ENCODE measurements at places on chromosomes 1 and 21.

GRCh38 chr1:50779801-50780200, 180.3 kb downstream of the FAF1 start:
- no peak for DNase-seq

- no peak for DNase-seq
Observed at GRCh38 chr1:86616871-86617270, 70.0 kb downstream of the CLCA4 start.

DNA sequence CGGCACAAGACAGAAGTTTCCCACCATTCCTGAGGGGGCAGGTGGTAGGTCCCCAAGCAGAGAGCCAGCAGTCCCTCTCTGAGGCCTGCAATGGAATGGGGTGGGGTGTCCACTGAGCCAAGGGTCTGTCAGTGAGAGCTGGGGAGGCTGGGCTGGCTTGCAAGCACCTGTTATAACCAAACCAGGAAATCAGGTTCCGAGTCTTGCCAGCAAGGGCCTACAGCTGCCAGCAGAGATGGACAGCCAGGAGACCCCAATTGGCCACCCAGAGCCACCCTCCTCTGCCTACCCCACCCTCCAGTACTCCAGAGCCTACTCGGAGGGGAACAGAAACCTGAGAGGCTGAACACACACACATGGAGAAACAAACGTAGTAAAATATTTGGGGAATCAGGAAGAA, 32.2 kb downstream of the PSEN2 start:
- DNase-seq, result no peak

DNA sequence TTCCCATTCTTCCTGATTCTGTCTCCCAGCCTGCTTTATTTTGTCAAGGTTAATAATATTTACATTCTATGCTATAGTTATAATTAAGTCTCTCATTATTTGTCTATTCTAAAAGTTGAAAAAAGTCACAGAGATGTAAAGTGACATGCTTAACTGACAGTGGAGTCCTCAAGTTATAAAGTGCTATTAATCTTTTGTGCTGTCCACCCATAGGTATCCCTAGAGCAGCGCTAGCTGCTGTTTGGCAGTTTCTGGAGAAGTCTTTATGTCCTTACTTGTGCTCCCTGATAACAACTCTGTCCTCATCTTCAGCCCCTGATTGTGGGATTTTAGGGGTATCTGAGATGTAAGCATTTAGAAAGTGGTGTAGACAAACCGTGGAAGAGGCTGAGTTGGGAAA, 13.1 kb downstream of the BACH1 start:
- no peak for DNase-seq

DNA sequence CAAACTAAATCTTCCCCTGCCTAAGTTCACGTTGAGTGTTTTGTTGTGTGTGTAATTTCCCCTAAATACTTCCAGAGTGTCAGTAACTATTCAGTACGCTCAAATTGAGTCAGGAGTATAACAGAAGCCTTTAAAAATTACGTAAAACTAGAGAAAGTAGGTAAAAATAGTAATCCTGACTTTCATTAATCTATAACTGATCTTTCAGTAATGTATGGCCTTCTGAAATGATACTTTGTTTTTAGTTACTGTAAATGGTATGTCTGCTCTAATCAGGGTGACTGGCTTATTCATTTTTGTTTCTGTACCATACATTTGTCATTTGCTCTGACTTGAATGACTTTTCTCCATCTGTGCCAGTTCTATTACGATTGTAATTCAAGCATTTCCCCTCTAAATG, 29.4 kb downstream of the MIER1 start:
- no peak for DNase-seq

- peak; percentile 84 for DNase-seq
Observed at GRCh38 chr1:207309745-207310273, 11.7 kb upstream of the CD55 start.

GRCh38 chr1:53987880-53988279, 30.1 kb downstream of the LDLRAD1 start:
- DNase-seq, result no peak

- no peak for DNase-seq
Observed at GRCh38 chr1:153769221-153769620, 6.0 kb upstream of the SLC27A3 start.

GRCh38 chr1:54611621-54612020, 11.7 kb downstream of the FAM151A start:
- DNase-seq, result no peak

DNA sequence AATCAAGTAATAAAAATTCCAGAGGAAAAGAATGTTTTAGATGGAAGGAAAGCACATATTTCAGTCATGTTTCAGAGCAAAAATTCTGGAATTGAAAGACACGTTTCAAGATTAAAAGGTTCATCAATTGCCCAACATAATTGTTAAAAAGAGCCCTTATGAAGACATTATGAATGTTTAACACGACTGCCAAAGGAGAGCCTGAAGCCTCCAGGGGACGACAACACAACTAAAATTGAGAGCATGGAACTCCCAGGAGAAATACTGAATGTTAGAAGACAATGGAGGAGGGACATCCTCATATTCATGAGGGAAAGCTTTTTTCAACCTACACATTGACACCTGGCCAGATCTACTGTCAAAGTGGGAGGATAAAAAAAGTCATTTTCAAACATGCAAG, 16.0 kb downstream of the OR2T11 start:
- peak; percentile 0 for DNase-seq

DNA sequence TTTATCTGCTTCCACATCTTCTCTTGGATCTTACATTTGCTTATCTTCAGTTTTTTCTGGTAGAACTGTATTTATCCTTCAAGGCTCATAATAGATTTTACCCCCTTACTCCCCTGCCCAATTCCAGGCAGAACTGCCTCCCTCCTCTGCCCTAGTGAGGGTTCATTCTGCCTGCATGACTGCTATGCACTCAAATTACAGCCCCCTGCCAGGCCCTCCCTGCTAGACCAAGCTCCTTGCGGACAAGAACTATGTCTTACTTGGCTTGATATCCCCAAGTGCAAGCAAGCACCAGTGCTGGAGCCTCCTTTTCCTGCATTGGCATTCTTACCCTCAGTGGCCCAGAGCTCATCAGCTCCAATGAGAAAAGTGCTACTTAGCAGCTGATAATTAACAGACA, 18.1 kb downstream of the MAPKAPK2 start:
- DNase-seq, result peak; percentile 54

DNA sequence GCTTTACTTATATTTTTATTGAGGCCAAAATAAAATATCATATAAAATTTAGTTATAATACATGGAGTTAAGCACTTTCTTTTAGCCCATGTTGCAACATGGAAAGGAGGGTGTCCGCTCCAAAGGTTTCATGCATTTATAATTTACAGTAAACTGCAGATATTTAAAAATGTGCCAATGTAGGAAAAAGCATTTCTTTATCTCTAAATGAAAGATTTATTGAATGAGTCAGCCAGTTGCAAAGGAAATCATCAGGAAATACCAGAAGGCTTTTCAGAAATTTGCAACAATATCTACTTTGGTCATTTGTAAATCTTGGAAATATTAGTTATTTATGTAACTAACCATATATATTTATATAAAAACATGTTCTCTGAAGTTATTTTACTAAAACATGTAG, 12.1 kb downstream of the ATP6V1G3 start:
- no peak for DNase-seq

DNA sequence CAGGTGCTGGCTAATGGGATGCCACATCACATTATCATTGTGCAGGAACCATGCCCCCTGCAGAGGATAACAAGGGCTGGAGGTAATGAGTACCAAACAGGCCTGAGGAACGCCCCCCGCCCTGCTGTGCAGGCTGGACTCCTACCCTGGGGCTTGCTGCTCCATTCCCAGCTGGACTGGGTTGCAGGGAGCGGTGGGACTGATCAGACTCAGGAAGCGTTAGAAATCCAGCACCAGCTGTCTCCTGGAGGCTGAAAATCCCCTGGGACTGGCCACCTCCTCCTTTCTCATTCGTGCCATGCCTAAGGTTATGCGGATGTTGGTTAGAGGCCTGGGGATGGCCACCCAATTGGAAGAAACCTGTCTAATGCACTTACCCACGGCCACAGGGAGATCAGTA, 36.9 kb upstream of the POU3F1 start:
- no peak for DNase-seq

DNA sequence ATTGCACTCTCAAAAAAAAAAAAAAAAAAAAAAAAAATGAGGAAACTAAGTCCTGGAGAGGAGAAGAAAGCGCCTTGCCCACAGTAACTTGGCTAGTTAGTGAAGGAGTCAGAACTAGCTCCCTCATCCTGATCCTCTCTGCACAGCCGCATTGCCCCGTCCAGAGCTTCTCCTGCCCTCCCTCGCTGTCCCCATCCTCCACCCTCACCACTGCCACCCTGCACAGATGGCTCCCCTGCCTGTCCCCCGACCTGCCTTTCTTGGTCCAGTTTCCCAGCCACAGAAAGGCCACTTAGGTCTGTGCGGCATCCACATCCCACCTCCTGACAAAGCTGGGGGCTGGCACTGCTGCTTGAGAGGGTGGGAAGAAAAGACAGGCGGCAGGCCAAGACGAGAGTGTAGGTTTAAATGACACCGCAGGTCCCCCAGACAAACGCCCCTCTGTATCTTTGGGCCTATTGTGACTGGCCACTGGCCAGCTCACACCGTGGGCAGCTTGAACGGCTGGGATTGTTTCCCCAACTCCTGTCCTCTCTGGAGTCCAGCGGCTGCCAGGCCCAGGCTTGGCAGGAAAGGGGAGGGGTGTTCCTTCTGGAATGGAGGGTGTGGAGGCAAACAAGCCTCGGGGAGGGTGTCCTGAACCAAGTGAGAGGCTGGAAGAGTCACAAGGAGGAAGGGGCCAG, 20.2 kb downstream of the NCMAP start:
- no peak for DNase-seq

DNA sequence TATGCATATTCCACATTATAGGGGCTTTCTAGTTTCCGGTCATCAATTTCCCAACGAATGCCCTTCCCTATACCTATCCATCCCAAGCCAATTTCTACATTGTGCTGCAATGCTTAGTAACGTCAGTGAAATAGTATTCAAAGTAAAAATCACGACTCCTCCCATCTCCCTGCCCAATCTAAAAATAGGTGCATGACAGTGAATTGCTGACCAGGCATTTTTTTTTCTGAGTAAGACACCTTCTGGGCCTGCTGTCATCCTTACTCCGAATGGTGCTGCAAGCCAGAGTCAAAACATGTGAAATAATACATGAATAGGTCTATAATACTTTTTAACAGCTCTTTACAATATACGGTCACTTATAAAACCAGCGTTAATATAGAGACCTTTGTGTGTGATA, 120.2 kb downstream of the GREM2 start:
- no peak for DNase-seq

DNA sequence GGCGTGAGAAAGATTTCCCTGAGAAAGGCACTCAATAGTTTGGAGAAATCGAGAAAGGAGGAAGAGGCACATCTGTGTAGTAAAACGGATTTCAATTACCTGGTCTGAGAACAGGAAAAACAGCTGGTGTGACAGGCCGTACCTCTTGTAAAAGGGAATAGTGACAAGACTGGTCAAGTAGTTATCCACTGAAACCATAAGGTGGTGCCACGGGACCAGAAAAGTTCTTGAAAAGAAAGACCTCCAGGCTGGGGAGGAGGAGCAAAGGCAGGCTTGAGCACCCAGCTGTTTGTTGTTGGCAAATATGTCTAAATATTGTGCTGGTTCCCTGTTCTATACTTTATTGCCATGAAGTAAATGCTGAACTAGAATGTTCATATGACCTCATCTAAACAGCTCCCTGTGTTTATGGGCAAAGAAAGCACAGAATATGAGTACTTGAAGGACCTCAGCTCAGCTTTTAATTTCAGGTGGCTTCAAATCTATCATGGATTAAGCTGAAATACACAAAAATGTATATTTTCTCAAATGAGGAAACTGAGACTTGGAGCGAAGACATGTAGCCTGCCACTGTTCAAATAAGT, 4.0 kb downstream of the HAO2 start:
- DNase-seq, result peak; percentile 93

DNA sequence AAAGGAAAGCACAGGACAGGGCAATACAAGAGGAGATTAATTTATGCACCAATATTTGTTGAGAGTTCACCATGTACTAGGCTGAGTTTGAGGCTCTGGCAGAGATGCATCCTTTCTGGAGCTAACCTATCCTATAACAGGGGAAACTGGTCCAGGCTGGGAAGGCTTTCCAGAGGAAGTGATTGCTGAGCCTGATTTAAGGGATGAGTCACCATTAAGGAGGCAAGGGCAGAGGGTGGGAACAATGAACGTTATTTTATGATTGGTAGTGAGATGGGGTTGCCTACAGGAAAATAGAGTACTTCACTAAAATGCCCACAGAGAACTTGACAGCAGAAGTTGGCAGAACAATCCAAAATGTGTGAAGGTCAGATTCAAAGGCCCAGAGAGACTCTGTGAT, 141.4 kb downstream of the PLPP3 start:
- peak; percentile 56 for DNase-seq

GRCh38 chr1:59570524-59570923, 244.2 kb upstream of the HOOK1 start:
- DNase-seq, result no peak

DNA sequence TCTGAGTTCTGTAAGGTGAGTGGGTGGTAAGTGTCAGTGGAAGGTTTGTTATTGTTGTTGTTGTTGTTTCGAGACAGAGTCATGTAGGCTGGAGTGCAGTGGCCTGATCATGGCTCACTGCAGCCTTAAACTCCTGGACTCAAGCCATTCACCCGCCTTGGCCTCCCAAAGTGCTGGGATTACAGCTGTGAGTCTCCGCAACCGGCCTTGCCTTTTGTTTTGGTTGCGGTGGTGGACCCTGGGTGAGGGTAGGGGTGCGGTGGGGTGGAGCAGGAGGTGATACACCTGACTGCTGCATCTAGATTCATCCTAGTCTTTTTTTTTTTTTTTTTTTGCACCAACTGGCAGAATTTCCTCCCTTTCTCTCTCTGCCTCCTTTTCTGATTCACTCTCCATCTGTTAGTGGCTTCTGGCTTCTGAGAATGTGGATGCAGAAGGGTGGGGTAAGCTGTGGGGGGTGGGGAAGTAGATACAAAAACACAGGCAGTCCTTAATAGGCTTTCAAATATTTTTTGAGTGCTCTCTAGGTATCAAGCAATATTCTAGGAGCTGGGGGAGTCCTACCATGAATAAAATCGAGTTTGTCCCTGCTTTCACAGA, 4.6 kb upstream of the GMEB1 start:
- DNase-seq, result no peak

DNA sequence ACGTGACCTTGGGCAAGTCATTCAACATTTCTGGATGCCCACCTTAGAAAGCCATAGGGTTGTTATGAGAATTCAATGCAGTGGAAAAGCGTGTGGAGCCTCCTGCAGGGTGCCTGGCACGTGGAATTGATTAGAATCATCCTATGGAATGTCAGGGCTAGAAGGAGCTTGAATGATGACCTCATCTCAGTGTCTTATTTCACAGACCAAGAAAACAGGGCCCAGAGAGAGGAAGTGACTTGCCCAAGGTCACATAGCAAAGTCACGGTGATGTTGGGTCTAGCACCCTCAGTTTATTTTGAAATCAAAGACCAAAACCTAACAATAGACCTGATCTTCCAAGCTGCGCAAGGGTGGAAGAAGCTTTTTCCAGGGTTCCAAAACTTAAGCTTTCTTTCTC, 6.0 kb downstream of the TRABD2B start:
- peak; percentile 86 for DNase-seq

- DNase-seq, result no peak
Observed at GRCh38 chr1:44673675-44674112, 587 bp downstream of the TMEM53 start.
